Left cardiac atrium (tissue), 4 donors: ENCODE measurements at places on chromosomes 16 and 17.

GRCh38 chr17:53039981-53040380 lies 782.7 kb upstream of the KIF2B start:
- no peak for DNase-seq

GRCh38 chr16:27359051-27359450 lies 42.9 kb upstream of the IL21R start:
- no peak for DNase-seq

- DNase-seq = no peak
Measured at GRCh38 chr17:75277664-75278071, 6.6 kb upstream of the MIF4GD start.

DNA sequence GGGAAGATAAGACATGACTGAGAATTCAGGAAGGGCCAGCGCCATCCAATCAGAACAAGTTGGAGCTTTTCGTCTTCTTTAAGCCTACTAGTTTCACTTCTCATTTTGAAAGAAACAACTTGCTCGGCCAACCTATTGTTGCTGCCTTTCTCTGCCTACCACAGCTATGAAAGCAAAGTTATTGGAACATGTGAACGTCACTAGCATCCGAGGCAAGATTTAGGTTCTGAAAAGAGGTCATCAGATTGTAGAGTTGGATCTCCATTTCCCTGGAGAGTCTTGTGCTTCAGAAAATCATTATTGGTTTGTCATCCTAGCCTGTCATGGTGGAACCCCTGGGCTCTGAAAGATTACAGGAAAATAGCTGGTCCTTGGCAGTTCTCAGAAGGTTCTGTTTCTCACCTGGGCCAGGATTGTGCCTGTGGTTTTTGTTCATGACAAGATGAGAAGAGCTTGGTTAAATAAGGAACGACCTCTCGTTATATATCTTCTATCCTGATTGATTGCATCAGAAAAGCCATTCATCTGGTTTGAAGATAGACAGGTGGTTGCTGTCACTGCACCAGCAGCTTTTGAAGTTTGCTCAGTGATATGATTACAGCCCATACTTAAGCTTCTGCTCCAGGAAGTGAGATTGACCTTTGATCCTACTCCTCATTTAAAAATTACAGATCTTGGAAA lies 25.3 kb downstream of the CDH13 start:
- no peak for DNase-seq

- DNase-seq = no peak
Measured at GRCh38 chr16:84680165-84680842, 19.5 kb upstream of the USP10 start.
